NCI-H1105 (cell line): ENCODE measurements at places on chromosomes 12 and 14.

GRCh38 chr12:48074266-48074665, 31.6 kb downstream of the SENP1 start:
- DNase-seq: no peak

DNA sequence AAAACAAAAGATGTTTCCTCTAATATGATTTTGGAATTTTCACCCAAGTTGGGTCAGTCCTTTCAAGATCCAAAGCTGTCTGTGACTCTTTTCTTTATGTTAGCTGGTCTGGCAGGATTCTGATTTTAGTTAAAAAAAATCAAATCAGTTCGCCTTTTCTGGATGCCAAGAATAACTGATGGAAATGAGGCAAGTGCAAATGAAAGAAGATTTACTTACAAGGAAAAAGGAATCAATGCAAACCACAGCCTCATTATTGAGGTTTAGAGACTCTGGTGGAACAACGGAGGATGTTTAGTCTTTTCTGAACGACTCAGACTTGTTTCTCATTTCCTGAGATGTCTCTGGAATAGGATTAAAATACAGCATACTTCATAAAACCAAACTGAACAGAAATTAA, 117.0 kb upstream of the DYRK2 start:
- DNase-seq: no peak

- DNase-seq: no peak
Measured at GRCh38 chr12:56958422-56958821, 1.0 kb upstream of the RDH16 start.

DNA sequence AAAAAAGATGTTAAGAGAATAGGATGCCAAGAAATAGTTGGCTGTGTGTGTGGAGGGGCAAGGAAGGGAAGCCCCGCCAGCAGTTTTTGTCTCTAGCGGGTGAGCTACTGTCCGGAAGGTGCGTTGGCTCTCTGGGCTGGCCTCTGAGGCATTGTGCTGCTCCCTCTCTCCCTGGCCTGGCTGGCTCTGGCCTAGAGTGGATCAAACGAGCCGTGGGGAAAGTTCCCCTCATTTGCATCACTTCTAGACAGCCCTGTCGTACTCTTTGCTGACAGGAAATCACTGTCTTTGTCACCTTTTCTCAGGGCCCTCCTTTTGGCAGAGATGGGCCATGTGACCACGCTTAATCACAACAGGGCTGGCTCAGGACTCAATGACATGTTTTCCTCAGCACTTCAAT, 236.1 kb upstream of the NPAS3 start:
- no peak for DNase-seq

GRCh38 chr14:104494483-104494882, 85.1 kb upstream of the C14orf180 start:
- DNase-seq: no peak
